CD4-positive, alpha-beta T cell treated with Interleukin-12 subunit alpha and Interleukin-12 subunit beta, for 1 hour (primary cell): ENCODE measurements at places on chromosomes 4 and X.

DNA sequence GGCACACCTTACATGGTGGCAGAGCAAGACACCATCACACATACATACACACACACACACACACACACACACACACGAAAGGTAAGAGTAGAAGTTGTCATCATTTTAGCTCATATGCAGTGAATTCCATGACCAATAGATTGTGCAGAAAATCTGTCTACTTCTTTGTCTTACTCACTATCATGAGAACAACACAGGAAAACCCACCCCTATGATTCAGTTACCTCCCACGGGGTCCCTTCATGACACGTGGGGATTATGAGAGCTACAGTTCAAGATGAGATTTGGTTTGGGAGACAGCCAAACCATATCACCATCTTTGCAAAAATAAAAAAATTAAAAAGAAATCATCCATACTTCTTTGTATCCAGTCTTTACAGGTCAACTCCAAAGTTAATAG is 221.1 kb downstream of the BMPR1B start:
- no peak for DNase-seq

DNA sequence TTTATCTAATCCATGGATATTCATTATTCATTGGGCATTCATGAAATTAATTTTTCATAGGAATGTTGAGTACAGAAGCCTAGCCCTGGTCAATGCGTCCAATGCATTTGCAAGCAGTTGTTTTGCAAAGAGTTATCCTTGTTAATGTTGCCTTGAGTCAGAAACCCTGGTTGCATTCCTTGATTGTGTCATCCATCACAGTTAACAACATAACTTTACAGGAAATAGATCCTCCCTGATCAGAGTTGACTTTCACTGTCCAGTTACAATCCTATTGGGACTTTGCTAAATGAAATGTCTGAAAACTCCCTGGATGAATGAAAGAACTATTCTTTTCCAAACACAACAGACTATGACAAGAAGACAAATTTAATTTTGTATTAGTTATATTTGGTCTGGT is 924.3 kb upstream of the SLIT2 start:
- DNase-seq = no peak

GRCh38 chr4:140122891-140123290 is 31.1 kb downstream of the MAML3 start:
- no peak for DNase-seq

GRCh38 chrX:119696251-119696890 is 3.4 kb upstream of the SEPTIN6 start:
- DNase-seq = no peak

- DNase-seq = no peak
These were observed 901.8 kb downstream of the GLUD2 start for GRCh38 chrX:121949041-121949760.

GRCh38 chrX:23570674-23571343 is 96.5 kb upstream of the PRDX4 start:
- DNase-seq = no peak
